ENCODE measurements at places on chromosomes 6 and 20.

DNA sequence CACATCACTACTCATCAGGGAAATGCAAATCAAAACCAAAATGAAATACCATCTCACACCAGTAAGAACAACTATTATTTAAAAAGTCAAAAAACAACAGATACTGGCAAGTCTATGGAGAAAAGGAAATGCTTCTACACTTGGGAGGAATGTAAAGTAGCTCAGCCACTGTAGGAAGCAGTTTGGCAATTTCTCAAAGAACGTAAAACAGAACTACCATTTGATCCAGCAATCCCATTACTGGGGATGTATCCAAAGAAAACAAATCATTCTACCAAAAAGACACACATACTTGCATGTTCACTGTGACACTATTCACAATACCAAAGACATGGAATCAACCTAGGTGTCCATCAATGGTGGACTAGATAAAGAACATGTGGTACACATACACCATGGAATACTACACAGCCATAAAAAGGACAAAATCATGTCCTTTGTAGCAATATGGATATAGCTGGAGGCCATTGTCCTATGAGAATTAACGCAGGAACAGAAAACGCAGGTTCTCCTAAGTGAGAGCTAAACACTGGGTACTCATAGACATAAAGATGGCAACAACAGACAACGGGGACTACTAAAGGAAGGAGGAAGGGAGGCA is 260.4 kb downstream of the RNGTT start:
- no peak for DNase-seq

DNA sequence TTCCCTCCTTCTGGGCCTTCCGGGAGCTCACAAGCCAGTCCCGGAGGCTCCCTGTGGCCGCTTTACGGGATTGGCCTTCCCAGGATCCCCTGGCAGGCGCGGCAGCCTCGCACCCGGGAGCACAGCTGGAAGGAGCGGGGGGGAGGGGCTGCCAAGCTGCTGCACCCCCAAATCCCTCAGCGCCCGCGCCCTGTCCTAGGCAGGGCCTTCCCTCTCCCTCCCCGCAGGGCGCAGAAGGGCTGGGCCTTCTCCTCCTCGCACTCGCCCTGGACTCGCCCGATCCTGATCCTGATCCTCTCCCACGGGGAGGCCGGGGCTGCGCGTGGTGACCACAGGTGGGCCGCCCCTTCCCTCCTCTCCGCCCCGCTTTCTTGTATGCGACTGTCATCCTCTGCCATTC is 146.4 kb downstream of the FNDC1 start:
- DNase-seq = no peak

- DNase-seq = no peak
Measured at GRCh38 chr6:20699402-20699801, 165.1 kb downstream of the CDKAL1 start.

DNA sequence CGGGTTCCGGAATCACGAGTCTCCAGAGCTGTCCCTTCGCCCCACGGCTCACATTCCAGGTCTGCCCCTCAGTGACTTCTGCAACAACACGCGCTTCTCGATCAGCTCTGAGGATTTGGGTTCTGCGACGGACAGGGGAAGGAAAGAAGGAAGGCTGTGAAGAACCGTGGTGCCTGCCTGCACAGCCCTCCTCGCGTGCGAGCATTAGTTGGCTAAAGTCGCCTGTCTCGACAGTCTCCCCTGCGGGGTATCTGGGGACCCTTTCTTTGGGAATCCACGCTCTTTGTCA is 23.1 kb downstream of the VPS52 start:
- DNase-seq = no peak
